Epithelial cell of proximal tubule (primary cell): ENCODE measurements at places on chromosomes 5 and 9. TPM values are rescaled to one million over a fixed set of nuclear protein-coding genes. Genes with fewer than 3 reads are reported as not detected.

Gene APBA1
- total RNA-seq: 0.29 and 0.36 TPM in 2 replicates

Gene PCDHB16
- total RNA-seq: under 0.01 and 0.07 TPM in 2 replicates

Gene DMRT3
- 0.29 and 1.4 TPM in 2 replicates for total RNA-seq

Gene SELENOP
- 2.1 and 11.9 TPM in 2 replicates for total RNA-seq

Gene SMIM27
- total RNA-seq: 8.6 and 8.7 TPM in 2 replicates

Gene MARCOL
- total RNA-seq: not detected in 2 replicates

Gene SLC4A9
- not detected in 2 replicates for total RNA-seq

Gene BTNL8
- total RNA-seq: not detected in 2 replicates

Gene ADAMTSL2
- not detected in 2 replicates for total RNA-seq

Gene LCN15
- not detected in 2 replicates for total RNA-seq

Gene RFX3
- total RNA-seq: 1.6 and 2.3 TPM in 2 replicates

Gene SLC25A2
- 0.29 TPM in 1 of 2 replicates, not detected in the other for total RNA-seq

Gene EEIG1
- 3.9 and 5.0 TPM in 2 replicates for total RNA-seq

Gene ZDHHC11B
- total RNA-seq: 0.29 TPM in 1 of 2 replicates, not detected in the other

Gene GBGT1
- 9.8 and 10.0 TPM in 2 replicates for total RNA-seq
